ENCODE measurements at places on chromosomes 2 and 18.

- no peak for DNase-seq
Measured at GRCh38 chr2:1004398-1004797, 53.7 kb downstream of the SNTG2 start.

DNA sequence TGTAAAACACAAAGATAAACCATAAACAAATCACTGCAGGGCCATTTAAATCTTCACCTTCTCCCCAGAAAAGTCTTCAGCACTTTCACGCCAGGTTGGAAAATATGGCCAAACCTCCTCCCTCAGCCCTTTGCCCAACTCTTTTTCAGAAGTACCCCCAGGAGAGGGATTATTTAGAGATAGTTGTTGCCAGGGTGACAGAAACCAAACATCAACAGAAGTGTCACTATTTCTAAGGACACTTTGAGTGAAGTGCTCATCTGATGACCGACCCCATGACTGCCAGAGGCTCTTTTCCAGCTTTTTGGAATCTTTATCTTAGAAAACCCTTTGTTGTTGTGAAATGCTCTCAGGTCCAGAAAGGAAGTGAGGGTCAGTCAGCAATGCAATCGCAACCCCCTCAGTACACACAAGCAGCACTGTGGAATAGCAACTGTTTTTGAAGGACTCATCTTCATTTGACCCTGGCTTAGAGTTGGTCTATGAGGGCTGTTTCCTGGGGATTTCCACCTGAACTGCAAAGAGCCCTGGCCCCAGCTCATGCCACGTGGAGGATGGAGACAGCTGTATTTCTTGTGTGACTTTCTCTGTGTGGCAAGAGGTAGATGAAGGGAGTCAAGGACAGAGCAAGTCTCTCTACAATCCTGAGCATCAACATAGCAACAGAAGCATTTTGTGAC, 114.0 kb upstream of the STON1 start:
- no peak for DNase-seq

- no peak for DNase-seq
Measured at GRCh38 chr2:222255090-222255489, 43.7 kb downstream of the PAX3 start.

GRCh38 chr2:38552259-38552658, 50.5 kb downstream of the HNRNPLL start:
- no peak for DNase-seq

DNA sequence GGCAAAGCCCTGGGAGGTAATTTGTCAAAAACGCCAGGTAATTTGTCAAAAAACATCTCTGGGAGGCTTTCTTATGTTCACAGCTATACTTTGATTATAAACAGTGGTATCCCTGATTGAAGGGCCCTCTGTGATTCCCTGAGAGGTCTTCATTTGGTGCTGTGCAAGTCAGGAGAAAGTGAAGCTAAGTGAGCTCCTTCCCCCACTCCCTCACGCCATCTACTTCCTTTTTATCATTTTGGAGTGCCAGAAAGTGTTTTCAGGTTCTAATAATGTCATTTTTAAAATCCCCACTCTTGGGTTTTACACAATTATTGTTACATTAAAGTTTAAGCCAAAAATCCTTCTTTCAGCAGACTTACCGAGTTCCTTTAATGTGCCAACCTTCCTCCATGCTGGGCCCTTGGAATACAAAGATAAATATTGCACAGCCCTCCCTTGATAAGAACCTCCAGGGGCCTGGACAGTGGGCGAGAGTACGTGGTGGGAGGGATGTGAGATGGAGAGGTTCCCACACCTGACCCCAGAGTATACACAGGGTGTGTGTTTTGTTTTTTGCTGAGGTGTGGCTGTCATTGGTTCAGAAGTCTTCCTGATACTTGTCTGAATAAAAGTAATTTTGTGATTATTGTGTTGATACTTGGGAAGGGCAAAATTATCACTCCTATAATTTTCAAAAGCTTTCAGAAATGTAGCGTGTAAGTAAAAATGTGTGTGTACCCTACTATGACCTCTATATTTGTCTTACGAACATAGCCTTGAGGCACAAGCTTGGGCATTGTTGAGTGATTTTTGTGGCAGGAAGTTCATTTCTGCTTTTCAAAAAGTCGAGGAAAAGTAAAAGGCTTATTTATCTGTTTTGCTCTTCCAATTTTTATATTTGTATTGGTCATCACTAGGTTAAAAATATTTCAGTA, 8.2 kb downstream of the MAPRE2 start:
- no peak for DNase-seq

DNA sequence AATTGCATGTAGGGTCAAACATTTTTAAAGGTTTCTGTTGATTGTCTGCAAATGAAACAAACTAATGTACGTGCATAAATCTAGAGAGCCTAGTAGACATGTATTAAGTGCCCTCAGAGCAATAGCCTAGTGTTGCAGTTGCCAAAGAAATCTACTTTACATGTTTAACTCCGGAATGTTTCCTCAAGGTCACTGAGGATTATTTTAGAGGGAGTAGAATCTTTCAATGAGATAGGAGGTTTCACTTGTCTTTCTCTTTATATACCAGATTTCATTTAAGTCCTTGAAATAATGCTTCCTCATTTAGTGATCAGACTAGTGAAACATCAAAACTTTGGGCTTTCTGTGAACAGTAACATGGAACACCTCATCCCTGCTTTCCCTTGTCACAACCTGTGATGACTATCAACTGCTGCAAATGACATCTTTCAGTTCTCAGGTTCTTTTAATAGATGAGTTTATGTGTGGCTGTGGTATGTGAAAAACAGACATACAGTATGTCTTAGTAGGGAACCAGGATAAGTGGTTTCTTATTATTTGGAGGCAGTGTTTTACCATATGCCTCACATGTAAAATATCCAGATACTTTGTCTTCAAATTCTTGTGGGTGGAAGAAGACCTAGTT, 5.5 kb downstream of the UBE2E3 start:
- no peak for DNase-seq

DNA sequence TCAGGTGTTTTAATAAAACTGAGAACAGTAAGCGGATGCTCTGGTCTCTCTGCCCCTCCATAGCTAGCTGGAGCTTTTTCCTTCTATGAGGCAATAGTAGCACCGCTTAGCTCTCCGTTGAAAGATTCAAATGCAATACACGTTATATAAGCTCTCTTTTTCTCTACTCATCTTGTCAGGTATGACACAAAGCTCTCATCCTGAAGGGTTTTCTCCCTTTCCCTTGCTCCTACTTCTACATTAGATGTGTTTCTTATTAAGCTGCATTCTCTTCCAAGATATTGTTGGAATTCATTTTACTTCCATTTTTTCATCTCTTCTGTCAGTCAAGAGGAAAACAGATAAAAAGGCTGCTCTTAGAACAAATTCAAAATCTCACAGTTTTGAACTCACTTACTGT, 434.6 kb upstream of the DDX18 start:
- no peak for DNase-seq

- DNase-seq = no peak
Measured at GRCh38 chr2:222180619-222181018, 118.2 kb downstream of the PAX3 start.

DNA sequence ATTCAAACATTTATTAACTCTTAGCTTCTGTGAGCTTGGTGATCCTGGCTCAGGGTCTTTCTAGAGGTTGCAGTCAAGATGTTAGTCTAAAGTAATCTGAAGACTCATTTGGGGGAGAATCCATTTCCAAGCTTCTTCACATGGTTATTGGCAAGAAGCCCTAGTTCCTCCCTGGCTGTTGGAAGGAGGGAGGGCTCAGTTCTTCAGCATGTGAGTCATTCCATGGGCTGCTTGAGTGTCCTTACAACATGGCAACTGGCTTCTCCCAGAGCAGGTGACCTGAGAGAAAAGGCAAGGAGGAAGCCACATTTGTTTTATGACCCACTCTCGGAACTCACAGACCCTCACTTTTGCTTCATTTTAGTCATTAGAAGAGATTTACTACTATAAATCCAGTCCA, 10.6 kb upstream of the C2orf74 start:
- no peak for DNase-seq

GRCh38 chr2:167510071-167510759, 621.9 kb downstream of the XIRP2 start:
- no peak for DNase-seq

DNA sequence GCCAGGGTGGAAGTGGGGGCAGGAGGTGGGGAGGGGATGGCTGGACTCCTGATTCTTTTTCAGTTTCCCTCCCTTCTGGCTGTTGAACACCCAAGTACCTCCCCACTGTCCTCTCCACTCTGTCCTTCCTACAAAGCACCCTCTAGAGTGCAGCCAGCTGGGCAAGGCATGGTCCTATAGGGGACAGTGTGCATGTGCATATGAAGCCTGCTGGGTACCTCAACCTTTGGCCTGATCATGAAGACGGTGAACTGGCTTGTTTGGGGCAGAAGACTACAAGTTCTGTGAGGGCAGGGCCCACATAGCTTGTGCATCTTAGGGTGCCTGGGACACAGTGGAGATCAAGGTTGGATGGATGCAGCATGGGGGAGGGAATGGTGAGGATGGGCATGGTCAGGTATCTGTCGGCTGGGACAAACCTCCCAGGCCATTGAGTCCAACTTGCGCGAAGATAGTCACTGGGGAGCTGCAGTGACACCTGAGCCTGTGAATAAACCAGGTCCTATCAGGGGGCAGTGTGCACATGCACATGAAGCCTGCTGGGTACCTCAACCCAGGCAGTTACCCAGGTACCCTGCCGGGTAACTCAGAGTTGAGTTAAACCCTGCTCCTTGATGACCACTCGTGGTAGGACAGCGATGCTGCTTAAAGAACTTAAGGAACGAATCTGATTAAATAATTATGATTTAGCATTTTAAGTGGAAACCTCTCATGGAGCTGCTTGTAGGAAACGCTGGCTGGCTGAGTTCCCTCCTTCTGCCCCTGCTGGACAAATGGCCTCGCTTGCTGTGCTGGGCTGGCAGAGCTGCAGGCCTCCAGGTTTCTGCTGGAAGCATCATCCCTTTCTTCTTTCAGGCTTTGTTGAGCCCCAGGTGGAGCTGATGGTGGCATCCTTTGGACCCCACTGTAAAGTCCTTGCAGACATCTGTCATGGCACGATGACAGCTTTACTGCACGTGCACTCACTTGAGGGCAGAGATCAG, 84.0 kb downstream of the POLR1A start:
- no peak for DNase-seq
